ENCODE measurements at places on chromosomes 4 and X.
A peak's percentile ranks its signal among the peaks of the same experiment; 100 is the strongest.

GRCh38 chr4:53914313-53915016, 149.9 kb downstream of the CHIC2 start:
- peak overlapping the region; percentile 36 for H3K27ac ChIP-seq
- H3K36me3 ChIP-seq, result no peaks in the 10 kb centered on the region
- H3K4me1 ChIP-seq, result peaks cover 3% of the 10 kb centered on the region
- no peak overlapping the region for H3K4me3 ChIP-seq
- H3K27me3 ChIP-seq, result no peaks in the 10 kb centered on the region
- DNase-seq, result no peak

DNA sequence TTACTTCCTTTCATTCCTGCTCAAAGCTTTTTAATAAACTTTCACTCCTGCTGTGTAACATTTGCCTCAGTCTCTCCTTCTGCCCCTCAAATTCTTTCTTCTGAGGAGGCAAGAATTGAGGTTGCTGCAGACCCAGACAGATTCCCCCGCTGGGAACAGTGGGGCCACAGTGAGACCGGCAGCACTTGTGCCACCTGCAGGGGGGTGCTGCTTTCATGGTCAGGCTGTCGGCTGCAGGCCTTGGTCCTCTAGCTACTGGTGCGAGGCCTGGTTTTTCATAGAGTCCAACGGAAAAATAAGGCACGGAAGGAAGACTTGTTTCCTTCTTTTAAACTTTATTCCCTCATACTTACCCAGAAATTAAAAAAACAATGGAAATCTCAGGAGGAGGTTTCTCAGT, 296.7 kb downstream of the NR3C2 start:
- DNase-seq, result no peak
- no peaks in the 10 kb centered on the region for H3K27me3 ChIP-seq
- no peak overlapping the region for H3K27ac ChIP-seq
- no peaks in the 10 kb centered on the region for H3K4me1 ChIP-seq

DNA sequence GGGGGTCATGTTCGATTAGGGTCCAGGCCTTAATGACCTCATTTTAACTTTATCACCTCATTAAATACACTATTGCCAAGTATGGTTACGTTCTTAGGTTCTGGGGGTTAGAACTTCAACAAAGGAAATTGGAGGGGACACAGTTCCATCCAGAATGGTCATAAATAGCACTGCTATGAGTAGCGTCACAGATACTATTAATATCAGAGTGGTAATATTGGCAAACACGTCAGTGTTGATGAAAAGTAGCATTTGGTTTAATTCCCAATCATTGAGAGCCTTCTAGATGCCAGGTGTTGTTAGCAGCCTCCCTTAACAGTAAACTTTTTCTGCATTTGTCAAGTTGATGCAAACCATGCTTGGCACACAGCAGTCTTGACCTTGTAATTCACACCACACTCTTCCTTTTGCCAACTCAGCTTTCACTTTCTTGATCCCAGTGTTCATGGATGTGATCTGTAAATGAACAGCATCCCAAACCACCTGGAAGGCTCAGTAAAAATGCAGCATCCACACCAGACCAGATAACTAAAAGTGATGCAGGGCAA, 912.5 kb upstream of the TENM3 start:
- H3K36me3 ChIP-seq, result no peaks in the 10 kb centered on the region
- no peaks in the 10 kb centered on the region for H3K27me3 ChIP-seq
- no peak overlapping the region for H3K4me3 ChIP-seq

DNA sequence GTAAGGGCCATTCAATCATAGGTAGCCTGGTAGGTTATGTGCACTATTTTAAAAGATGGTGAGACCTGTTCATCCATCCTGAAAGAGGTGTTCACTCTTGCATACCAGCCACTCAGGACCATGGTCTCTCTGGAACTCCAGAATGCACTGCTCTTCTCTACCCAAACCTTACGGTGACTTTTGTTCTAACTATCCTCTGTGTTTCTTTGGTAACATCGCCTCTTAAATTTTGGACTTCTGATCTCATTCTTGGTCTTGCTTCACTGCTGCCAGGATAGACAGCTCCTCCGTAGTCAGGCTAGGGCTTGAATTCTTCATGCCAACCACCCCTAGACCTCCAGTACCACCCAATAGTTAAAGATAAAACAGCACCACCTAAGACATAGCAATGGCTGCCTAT, 346.3 kb upstream of the GALNT7 start:
- H3K27ac ChIP-seq, result no peak overlapping the region
- DNase-seq, result no peak
- no peaks in the 10 kb centered on the region for H3K36me3 ChIP-seq
- H3K4me1 ChIP-seq, result no peaks in the 10 kb centered on the region
- no peaks in the 10 kb centered on the region for H3K27me3 ChIP-seq
- H3K4me3 ChIP-seq, result no peak overlapping the region

DNA sequence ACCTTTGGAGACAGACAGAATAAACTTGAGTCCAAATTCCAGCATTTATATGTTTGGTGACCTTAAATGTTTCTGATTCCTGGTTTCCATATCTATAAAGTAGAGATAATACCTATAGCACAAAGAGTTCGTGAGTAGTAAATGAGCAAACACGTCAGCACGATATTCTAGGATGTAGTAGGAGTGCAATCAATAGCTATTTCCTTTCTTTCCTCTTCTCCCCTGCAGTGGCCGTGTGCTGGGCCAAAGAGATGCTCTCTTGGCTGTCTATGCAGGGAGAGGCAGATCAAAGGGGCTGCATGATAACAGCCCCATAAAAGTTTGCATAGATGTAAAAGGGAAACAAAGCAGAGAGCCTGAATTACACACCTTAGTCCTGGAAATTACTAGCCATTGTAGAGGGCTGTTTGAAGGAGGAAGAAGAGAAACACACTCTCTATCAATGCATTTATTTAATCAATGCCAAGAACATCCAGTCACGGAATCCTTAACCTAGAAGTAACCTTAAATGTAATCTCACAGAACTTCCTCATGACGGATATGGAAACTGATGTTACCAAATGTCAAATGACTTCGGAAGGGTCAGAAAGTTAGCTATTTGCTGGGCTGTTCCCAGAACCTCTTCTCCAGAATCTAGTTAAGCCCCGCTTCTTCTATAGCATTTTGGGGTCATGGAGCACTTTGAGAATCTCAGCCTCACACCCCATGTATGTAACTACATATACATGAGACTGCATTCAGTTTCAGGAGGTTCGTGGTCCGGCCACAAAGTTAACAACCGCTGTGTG, 35.5 kb upstream of the PLAC8 start:
- H3K27ac ChIP-seq, result no peak overlapping the region
- H3K4me3 ChIP-seq, result no peak overlapping the region
- H3K27me3 ChIP-seq, result no peaks in the 10 kb centered on the region

GRCh38 chr4:145887241-145887991, 51.2 kb downstream of the ZNF827 start:
- no peak overlapping the region for H3K4me3 ChIP-seq
- peaks cover 4% of the 10 kb centered on the region for H3K4me1 ChIP-seq
- H3K27ac ChIP-seq, result no peak overlapping the region
- H3K27me3 ChIP-seq, result no peaks in the 10 kb centered on the region
- no peaks in the 10 kb centered on the region for H3K36me3 ChIP-seq
- DNase-seq, result no peak

DNA sequence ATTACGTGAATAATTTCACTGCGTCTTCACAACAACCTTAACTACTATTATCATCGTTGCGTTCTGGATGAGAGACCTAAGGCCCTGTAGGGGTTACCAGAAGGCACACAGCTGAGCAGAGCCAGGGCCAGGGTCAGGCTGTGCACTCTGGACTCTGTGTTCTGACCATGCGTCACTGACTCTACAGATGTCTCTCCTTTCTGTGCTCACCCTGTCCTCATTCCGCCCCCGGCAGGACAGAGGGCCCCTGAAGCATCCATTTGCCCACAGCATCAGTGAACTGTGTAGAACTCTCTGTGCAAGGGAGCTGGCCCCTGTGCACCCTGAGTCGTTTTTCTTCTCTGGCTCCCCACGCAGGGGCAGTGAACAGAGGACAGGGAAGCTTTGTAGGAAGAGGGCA, 21.3 kb downstream of the GPKOW start:
- no peak for DNase-seq
- H3K27me3 ChIP-seq, result no peaks in the 10 kb centered on the region
- H3K4me3 ChIP-seq, result no peak overlapping the region
- H3K36me3 ChIP-seq, result no peaks in the 10 kb centered on the region
- H3K4me1 ChIP-seq, result no peaks in the 10 kb centered on the region

- H3K36me3 ChIP-seq, result no peaks in the 10 kb centered on the region
- no peak overlapping the region for H3K27ac ChIP-seq
- no peaks in the 10 kb centered on the region for H3K27me3 ChIP-seq
- H3K4me3 ChIP-seq, result no peak overlapping the region
- no peak for DNase-seq
Observed at GRCh38 chr4:147821555-147821954, 89.7 kb downstream of the ARHGAP10 start.

DNA sequence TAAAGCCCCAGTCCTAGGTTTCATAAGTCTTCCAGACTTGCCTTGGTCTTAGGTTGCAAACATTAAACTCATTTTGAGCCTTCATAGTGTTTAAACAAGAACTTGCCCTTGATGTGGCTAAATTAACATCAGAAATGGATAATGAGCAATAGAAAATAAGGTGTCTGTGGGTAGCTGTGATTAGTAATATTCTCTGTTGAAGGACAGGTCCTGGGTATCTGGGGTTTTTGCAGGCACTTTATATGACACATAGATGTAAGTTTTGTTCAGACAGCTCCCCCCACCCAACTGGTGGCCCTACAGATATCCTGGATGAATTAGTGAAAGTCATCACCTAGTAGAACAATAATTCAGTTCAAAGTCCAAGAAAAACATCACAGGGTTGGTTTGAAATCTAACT, 272.5 kb downstream of the PTTG2 start:
- no peak for DNase-seq
- H3K36me3 ChIP-seq, result no peaks in the 10 kb centered on the region
- H3K27me3 ChIP-seq, result no peaks in the 10 kb centered on the region
- no peaks in the 10 kb centered on the region for H3K4me1 ChIP-seq
- H3K4me3 ChIP-seq, result no peak overlapping the region

- no peak overlapping the region for H3K4me3 ChIP-seq
- DNase-seq, result no peak
- H3K27me3 ChIP-seq, result no peaks in the 10 kb centered on the region
- no peaks in the 10 kb centered on the region for H3K36me3 ChIP-seq
Observed at GRCh38 chr4:152281211-152281610, 254.7 kb downstream of the FBXW7 start.

- no peaks in the 10 kb centered on the region for H3K27me3 ChIP-seq
- DNase-seq, result no peak
- H3K27ac ChIP-seq, result no peak overlapping the region
- peaks cover 2% of the 10 kb centered on the region for H3K4me1 ChIP-seq
Observed at GRCh38 chr4:4994312-4995097, 24.8 kb downstream of the CYTL1 start.

- no peaks in the 10 kb centered on the region for H3K4me1 ChIP-seq
- H3K4me3 ChIP-seq, result no peak overlapping the region
- H3K27ac ChIP-seq, result no peak overlapping the region
- DNase-seq, result peak; percentile 34
Observed at GRCh38 chr4:38060829-38061431, 100.7 kb downstream of the PTTG2 start.

GRCh38 chr4:85431156-85431555, 43.8 kb upstream of the ARHGAP24 start:
- H3K27ac ChIP-seq, result no peak overlapping the region
- H3K4me1 ChIP-seq, result no peaks in the 10 kb centered on the region
- H3K4me3 ChIP-seq, result no peak overlapping the region
- DNase-seq, result no peak
- H3K36me3 ChIP-seq, result no peaks in the 10 kb centered on the region
